Osteocyte (in vitro differentiated cells): ENCODE measurements at places on chromosomes 12 and 14. TPM values are rescaled to one million over a fixed set of nuclear protein-coding genes. Genes with fewer than 3 reads are reported as not detected.

GRCh38 chr14:36724162-36724561 is 62.5 kb downstream of the PAX9 start:
- DNase-seq: no peak

OAS3 gene
- 0.13 TPM in 1 of 2 replicates, not detected in the other for total RNA-seq

KLRC3 gene
- 4.9 and 6.7 TPM in 2 replicates for total RNA-seq

DNA sequence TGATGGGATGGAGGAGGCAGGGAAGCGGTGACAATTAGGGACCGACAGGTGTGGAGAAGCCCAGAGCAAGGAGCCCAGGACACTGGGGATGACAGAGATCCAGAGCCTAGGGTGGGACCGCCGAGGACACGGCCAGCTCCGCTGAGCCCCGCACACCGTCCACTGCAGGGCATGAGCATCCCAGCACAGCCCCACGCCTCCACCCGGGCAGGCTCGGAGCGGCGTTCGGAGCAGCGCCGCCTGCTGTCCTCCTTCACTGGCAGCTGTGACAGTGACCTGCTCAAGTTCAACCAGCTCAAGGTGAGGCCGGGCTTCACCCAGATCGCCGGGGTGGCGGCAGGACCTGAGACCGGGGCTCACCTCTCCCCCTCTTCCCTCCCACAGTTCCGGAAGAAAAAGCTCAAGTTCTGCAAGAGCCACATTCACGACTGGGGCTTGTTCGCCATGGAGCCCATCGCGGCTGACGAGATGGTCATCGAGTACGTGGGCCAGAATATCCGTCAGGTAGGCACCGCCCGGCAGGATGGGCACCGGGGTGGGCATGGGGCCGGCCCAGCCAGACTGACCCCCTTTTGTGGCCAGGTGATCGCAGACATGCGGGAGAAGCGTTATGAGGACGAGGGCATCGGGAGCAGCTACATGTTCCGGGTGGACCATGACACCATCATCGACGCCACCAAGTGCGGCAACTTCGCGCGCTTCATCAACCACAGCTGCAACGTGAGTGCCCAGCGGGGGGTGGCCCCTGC is 23.7 kb downstream of the SETD1B start:
- DNase-seq: no peak

DNA sequence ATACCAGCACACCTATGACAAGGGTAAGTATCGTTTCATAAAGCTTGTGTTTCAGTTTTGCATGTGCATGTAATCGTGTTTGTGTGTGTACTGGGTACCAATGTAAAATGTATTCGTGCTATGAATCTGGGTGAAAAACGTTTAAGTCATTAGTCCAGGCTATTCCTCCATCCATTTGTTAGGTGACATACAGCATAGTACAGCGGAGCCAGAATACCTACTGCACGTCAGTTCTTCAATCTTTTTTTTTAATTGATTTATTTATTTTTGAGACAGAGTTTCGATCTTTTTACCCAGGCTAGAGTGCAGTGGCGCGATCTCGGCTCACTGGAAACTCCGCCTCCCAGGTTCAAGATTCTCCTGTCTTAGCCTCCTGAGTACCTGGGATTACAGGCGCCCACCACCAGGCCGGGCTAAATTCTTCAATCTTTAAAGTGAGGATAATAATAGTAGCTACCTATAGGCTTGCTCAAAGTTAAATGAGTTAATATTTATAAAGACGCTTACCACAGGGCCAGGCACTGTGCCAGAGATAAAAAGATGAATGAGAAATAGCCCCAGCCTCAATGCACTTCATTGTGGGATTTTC is 661 bp upstream of the RPS26 start:
- DNase-seq: no peak

- peak; percentile 87 for DNase-seq
These were observed 407 bp downstream of the HEATR5A start for GRCh38 chr14:31419967-31420318.

JAG2 gene
- total RNA-seq: 5.7 and 7.5 TPM in 2 replicates

- no peak for DNase-seq
These were observed 19.0 kb upstream of the KRAS start for GRCh38 chr12:25269701-25270100.

BICDL1 gene
- not detected in 2 replicates for total RNA-seq

DNA sequence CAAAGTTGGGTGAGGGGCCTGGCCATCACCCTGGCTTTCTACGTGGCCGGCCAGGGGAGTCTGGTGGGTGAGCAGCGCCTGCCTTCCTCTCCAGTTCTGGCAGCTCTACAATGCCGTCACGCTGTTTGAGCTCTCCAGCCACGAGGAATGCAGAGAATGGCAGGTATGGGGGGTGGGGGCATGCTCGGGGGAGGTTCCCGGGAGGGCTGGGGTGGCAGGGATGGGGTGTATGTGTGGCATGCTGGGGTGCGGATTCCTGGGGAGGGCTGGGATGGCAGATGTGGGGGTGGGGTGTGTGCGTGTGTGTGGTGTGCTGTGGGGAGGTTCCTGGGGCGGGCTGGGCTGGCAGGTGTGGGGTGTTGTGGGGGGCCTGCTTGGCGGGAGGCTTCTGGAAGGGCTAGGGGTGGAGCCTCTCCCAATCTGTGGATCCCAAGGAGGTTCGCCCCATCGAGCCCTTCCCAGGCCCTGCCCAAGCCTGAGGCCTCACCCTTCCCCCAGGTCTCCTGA is 18.5 kb downstream of the RHOF start:
- no peak for DNase-seq

DNA sequence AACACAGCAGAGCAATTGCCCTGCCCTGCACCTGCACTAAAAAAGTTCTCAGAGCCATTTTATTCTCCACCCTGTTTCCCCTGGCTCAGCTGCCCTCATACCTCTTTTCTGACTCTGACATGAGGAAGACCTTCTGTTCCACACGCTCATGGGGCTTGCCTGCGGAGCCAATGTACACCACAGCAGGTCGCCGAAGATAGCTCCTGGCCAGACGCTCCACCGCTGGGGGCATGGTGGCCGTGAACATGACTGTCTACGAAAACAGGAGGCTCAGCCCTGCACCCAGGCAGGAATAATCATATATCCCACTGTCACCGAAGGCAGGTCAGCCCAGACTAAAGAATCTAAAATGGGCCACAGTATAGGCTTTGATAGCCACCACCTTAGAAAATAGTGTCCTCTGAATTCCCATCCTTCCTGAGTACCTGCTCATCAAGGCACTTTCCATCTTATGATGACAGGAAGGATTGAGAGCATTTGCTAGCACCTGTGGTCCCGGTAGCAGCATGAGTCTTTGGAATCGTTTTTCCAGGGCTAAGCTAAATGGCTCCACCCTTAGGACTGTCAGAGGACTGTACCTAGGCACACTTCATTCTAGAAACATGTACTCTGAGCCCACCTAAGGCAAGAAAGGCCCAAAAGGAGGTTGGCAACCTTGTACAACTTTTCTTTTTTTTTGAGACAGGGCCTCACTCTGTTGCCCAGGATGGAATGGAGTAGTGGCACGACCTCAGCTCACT is 14.2 kb downstream of the CACNB3 start:
- no peak for DNase-seq

NANOG gene
- total RNA-seq: 0.08 and 0.50 TPM in 2 replicates

DNA sequence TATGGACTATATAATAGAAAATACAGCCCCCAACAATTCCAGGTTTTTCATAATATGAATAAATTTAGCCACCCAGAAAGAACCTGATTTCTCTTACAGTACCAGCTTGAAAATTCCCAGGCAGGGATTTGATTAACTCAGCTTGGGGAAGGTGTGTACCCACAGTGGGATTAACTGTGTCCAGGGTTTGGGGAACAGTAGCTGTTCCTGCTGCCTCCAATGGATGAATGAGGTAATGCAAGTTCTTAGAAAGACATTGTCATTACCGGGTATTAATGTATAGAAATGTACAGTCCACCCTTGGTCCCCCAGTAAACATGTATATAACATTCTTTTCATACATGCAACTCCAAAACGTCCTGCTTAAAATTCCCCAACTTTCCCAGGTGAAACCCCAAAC is 115.6 kb downstream of the LRIG3 start:
- DNase-seq: no peak

TPH2 gene
- total RNA-seq: not detected in 2 replicates

GRCh38 chr12:4802841-4803240 is 82.6 kb downstream of the GALNT8 start:
- no peak for DNase-seq

PTCSC3 gene
- total RNA-seq: not detected in 2 replicates

GRCh38 chr14:68774771-68775613 is 17.9 kb downstream of the ZFP36L1 start:
- DNase-seq: no peak

DNA sequence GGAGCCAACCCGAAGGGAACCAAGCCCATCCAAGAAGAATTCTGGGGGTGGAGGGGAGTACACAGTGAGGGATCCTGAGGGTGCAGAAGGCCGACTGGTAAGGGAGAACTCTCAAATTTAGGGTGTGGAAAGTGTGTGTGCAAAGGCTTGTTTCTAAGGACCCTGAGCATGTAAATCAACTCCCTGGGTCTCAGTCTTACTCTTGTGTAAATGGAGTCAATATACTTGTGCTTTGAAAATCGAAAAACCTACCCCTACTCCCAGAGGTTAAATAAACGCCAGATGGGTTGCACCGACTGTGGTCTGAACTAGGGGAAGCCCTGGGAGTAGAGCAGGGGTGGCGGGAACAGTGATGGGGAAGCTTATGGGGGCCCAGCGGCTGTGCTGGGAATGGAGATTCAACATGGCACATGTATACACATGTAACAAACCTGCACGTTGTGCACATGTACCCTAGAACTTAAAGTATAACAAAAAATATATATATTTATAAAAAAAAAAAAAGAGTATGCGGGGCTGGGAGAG is 6.0 kb downstream of the B4GALNT1 start:
- DNase-seq: no peak

DNA sequence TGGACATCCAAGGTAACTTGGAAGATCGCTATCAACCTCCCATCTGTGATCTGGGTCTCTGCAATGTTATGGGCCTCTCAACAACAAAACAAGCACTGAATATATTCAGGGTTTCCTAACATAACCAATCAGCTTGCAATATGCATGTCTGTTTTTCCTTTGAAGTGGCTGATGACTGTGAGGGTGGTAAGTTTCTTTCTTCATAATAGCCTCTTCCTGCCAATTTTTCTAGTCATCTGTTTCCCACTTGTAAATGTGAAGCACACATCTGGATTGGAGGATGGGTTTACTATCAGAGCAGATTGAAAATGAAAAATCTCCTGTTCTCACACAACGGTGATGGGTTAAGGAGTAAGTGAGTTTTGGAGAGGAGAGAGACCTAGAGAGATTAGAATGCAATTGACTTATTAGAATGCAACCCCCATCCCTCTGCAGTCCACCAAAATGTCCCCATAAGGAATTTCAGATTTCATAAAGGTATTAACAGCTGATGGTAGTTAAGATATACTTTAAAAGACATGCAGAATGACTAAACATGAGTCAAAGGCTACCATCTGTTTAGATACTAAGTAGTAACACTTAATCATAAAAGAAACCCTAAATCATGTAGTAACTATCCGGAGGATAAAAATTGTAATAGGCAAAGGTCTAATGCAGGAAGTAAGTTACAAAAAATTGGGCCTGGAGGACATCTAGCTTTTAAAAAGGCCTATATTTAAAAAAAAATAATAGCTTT is 58.4 kb upstream of the SAV1 start:
- DNase-seq: no peak

- DNase-seq: no peak
These were observed 33.7 kb upstream of the TEAD4 start for GRCh38 chr12:2925322-2925995.

DNA sequence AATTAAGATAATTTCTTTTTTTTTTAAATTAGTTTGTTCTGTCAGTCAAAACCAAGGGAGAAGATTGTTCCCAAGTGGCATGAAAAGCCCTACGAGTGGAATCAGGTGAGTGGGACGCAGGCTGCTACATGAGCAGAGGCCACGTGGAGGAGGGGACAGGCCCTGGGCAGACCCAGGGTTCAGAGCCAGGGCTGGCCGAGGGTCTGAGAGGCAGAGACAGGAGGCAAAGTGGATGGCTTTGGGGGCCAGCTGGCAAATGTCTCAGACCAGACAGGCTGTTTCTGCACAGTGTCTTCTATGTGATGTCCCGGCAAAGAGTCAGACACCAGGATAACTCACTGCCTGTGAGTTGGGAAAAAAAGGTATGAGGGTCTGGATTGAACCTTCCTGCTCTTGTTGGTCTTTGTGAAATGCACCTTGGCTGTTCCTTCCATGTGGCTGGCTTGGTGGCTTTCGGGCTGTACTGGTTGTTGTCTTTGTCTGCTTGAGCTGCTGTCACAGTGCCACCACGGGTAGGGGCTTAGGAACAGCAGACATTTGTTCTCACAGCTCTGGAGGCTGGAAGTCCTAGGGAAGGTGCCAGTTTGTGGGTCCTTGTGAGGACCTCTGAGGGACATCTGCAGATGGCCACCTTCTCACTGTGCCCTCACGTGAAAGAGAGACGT is 35.8 kb upstream of the ASPG start:
- DNase-seq: no peak

DNA sequence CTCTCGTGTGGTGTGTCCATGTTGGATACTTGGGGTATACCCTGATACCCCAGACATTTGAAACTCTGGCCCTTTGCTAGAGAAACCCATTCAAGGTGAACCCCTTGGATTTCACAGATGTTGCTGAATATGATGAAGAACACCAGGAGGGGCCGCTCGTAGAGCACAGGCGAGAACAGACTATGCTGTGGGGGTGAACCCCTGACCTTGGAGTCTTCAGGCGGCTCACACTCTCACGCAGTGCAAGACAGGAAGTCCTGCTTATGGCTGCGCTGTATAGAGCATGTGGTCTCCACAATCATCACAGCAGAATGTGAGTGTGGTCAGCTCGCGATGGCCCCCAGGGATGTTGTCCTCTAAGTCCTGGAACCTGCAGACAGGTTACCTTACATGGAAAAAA is 60.4 kb downstream of the SLC15A4 start:
- no peak for DNase-seq

C14orf39 gene
- 1.1 and 1.4 TPM in 2 replicates for total RNA-seq

DNA sequence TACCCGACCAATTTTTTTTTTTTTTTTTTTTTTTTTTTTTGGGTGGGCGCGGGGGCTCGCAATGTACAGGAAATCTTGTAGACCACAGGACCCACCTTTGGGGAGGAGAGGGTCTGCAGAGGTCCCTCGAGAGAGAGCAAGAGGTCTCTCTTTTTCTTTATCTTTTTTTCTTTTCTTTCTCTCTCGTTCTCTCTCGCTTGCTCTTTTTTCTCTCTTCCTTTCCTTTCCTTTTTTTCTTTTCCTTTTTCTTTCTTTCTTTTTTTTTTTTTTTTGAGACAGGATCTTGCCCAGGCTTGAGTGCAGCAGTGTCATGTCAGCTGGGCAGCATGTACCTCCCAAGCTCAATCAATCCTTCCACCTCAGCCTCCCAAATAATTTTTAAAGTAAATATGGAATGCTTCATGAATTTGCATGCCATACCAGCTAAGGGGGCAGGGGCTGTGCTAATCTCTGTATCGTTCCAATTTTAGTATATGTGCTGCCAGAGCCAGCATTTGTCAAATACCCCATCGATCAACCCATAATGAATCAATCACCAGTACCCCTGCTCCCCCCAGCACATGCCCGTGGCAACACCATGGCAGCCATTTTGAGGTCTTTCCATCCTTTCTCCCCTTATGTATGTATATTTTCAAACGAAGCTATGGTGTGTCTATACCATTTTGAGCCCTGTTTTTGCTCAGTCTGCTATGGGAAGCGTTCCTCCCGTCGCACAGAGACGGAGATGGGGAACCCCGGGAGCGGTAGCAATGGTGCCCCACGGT is 9.3 kb downstream of the PAPLN start:
- no peak for DNase-seq

PAPLN gene
- 44.3 and 48.7 TPM in 2 replicates for total RNA-seq
